NCI-H1436 treated with DMSO at 0.1 percent for 48 hours (cell line): ENCODE measurements at places on chromosomes 11 and 22.

- no peak for DNase-seq
Measured at GRCh38 chr22:38298312-38299005, 18.8 kb downstream of the CSNK1E start.

DNA sequence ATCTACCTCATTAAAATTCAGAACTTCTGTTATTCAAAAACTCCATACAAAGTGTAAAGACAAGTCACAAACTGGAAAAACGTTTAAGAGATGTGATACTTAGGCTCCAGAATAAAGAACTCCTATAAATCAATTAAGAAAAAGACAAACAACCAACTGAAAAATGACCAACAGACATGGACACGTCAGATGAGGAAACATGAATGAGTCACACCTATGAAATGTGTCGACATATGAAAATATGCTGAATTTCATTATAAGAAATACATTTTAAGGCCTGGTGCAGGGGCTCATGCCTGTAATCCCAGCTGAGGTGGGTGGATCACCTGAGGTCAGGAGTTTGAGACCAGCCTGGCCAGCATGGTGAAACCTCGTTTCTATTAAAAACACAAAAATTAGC is 78.7 kb downstream of the ENTHD1 start:
- DNase-seq, result no peak

GRCh38 chr22:17824457-17824856 is 50.2 kb upstream of the BID start:
- DNase-seq, result no peak

- no peak for DNase-seq
Measured at GRCh38 chr11:36447947-36448346, 62.1 kb downstream of the TRAF6 start.

DNA sequence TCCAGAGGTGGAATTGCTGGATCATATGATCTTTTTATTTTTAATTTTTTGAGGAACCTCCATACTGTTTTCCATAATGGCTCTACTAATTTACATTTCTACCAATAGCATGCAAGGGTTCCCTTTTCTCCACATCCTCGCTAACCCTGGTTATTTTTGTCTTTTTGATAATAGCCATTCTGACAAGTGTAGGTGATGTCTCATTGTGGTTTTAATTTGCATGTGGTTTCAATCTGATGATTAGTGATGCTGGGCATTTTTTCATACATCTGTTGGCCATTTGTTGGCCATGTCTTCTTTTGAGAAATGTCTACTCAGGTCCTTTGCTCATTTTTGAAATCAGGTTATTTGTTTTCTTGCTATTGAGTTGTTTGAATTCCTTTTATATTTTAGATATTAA is 15.4 kb upstream of the OR4D5 start:
- no peak for DNase-seq

DNA sequence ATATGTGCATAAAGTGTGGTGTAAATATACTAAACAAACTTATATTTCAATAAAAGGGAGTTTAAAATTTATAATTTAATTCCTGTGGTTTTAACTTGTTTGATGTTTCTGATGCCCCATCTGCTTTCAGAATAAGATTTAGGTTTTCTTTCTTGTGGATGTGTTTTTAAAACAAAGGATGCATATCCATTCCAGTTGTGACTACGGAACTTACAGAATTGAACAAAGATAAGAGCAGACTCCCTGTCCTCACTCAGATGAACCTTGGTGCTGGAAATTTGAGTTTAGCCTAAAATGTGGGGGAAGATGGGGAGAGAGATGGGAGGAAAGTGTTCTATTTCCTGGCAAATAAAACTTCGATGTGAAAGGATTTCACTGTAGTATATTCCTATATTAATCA is 2.5 kb downstream of the FJX1 start:
- no peak for DNase-seq

DNA sequence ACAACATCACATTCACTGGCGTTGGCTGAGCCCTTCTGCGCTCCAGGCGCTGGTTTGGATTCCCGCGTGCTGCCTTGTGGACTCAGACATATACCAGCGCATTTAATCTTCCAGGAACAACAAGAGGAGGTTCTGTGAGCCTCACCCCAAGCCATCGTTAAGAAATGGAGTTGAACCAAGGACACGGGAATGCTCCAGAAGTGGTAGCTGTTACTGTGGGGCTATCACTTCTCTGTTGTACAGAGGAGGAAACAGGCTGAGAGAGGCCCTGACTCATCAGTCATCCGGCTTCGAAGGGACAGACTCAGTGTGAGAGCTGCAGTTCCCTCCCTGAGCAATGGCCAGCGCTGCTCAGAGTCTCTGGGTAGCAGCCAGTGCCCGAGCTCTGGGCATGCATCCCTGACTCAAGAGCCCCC is 291.3 kb downstream of the TBC1D22A start:
- no peak for DNase-seq

DNA sequence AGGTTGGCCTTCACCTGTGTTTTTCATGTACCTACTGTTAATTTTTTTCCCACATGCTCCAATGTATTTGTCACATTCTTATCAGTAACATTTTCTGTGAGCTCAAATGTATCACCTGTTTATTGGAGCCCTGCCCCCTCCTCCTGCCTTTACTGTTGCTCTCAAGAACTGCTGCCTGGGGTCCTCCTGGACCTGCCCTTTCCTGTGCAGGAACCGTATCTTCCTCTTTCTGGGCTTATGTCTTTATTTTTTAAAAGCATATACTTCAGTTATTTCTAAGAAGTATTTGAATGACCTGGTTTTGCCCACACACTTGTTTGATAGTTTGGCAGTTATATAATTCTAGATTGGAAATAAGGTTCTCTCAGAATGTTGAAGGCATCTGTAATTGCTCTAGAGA is 5.9 kb downstream of the FAM118B start:
- no peak for DNase-seq

- no peak for DNase-seq
Measured at GRCh38 chr11:62552485-62553079, 6.0 kb upstream of the AHNAK start.

DNA sequence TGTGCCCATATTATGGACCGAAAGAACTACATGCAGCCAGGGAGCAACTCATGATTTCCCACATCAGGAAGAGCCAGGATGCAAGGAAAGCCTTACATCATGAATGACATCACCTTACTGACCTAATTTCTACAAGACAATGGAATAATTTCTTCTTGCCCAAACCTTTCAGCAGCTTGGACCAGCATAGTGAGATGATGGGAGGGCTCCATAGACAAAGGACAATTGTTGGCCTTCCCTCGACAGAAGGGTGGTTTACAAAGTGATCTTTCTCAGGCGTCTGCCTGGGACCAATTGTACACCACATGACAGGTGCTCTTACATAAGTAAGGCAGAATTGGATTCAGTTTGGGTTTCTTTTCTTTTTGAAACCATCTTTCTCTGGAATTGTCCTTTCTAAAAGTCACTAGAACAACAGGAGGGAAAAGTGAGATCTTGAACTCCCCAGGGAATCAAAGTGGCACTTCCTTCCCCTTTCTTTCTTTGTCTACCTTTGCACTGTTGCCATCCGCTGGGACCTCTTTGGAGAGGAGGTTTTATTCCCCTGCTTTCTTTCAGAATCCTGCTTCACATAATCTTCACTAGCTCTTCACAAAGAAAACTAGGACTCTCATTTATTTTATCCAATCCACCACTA is 51.7 kb upstream of the PAK1 start:
- DNase-seq, result no peak

DNA sequence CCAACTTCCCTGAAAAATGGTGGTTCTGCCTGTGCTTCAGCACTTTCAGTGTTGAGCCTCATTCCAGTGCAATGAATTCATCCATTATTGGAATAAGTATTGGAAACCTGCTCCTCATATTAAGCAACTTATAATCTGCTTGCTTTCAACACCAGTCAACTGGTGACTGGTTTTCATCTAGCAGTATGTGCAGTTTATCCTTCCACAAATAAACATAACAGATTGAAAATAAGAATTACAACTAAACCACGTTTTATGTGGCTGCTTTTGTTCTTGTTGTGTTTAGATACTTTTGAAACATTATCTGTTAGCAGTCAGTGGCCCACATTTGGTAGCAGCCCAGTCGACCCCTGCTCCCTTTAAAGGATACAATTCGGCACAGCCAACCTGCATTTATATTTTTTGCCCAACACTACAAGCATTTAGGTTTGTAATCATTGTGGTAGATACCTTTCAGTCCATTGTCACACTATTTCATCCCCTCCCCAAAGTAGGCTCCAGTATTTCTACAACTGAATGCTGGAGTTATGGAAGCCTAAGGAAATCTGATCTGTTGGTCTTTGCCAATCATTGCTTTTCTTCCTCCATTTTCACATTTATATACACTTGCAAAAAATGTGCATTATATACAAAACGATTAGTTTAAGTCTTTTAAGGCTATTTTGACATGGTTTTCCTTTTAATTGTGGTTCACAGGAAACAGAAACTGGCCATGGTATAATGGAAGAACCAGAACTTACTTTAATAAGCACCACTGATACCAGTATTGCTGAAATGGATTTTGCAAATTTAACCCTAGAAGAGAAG is 13.1 kb downstream of the TAF1D start:
- DNase-seq, result no peak

GRCh38 chr11:78209478-78209877 is 20.8 kb downstream of the USP35 start:
- DNase-seq, result no peak

- DNase-seq, result no peak
Measured at GRCh38 chr22:44026630-44027511, 2.8 kb downstream of the PARVB start.

GRCh38 chr22:39985383-39986035 is 9.2 kb upstream of the FAM83F start:
- DNase-seq, result no peak

- DNase-seq, result no peak
Measured at GRCh38 chr22:20999350-21000206, 2.3 kb downstream of the THAP7 start.

DNA sequence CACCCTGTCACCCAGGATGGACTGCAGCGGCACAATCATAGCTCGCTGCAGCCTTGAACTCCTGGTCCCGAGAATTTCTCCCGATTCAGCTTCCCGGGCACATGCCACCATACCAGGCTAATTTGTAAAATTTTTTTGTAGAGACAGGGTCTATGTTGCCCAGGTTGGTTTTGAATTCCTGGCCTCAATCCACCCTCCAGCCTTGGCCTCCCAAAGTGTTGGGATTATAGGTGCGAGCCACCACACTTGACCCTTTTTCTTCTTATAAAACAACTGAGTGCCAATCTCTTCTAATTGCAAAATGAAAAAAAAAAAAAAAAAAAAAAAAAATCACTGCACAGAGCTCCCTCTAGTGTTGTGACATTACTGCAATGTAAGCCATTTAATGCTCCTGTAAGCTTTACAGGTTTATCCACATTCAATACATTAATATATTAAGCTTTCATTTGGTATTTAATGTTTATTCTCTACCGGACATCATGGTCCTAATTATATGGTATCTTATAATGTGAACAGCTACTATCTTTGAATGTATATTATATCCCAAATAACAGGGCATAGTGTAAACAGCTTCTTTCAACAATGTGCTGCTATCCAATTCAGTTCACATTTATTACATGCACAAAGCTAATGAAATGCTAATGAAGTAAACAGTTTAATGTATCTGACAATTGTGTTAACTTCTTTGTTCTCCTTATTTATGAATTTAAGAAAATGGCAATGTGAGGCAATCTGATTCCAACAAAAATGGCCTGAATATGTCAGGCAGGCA is 44.6 kb downstream of the COPB1 start:
- no peak for DNase-seq

- no peak for DNase-seq
Measured at GRCh38 chr11:128707681-128708080, 13.8 kb downstream of the FLI1 start.

DNA sequence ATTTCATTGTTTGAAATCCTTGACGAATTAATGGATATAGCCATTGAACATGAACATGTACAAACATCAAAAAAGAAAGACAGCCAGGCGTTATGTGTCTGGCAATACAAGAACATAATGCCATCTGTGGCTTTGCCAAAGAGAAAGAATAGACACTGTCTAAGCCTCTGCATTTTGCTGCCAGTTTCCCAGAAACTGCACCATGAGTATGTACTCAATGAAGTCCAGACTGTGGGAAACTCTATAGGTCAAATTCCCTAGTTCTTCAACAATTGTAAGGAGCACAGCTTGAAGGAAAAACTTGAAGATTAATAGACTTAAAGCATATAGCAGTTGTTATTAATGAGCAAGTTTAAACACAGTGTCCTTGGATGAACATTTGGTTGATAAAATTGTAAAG is 71.3 kb downstream of the BBOX1 start:
- DNase-seq, result no peak

GRCh38 chr11:45385844-45386243 is 99.7 kb upstream of the SYT13 start:
- no peak for DNase-seq

- DNase-seq, result no peak
Measured at GRCh38 chr11:126060757-126061171, 1.9 kb downstream of the CDON start.

DNA sequence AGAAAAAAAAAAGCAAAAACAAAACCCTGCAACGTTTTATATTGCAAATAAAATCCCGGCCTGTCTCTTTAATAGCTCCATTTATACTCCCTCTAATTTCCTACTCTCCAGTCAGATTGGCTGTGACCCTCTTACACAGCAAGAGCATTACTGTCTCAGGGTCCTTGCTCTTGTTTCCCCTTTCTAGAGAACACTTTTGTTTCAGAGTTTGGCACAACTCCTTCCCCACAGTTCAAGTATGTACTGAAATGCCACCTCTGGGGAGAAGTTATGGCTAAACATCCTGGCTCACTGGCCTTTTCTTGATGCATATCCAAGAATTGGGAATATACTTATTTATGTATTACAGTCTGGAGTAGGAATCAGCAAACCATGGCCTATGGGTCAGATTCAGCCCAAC is 2.6 kb downstream of the CASP12 start:
- DNase-seq, result no peak

DNA sequence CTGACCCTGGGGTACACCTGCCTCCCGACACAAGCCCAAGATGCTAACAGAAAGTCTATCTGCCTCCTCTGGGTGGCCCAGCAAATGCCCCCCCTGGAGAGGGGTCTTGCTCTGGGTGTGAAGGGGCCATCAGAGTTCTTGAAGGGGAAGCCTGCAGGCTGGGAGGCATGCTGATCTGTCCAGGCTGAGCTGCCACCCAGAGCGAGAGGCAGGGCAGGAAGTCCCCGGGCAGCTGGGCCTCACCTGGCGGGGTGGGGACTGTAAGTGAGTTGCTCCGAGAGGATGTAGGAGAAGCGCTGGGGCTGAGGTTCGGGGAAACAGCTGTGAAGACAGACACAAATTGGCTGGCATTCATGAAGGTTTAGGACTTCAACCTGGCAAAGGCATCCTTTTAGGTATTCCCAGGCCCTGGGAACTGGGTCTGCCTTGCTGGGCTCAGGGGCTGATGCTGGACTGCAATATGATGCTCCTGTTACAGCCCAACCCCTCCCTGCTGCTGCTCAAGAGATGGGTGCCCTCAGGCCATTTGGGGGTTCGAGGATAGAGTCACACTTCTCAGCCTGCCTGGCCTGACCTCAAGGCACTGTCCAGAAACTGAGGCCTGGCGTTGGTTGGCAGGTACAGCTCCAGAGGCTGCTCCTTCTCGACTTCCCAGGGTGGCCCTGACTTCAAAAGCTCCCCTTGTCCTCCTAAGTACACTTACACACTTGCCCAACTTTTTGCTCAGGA is 60.2 kb upstream of the LYVE1 start:
- no peak for DNase-seq
